ENCODE measurements at places on chromosomes 4 and X.

GRCh38 chrX:25928316-25928715, 209.8 kb upstream of the MAGEB18 start:
- DNase-seq: no peak

- no peak for DNase-seq
Observed at GRCh38 chrX:118751950-118752783, 24.8 kb downstream of the IL13RA1 start.

DNA sequence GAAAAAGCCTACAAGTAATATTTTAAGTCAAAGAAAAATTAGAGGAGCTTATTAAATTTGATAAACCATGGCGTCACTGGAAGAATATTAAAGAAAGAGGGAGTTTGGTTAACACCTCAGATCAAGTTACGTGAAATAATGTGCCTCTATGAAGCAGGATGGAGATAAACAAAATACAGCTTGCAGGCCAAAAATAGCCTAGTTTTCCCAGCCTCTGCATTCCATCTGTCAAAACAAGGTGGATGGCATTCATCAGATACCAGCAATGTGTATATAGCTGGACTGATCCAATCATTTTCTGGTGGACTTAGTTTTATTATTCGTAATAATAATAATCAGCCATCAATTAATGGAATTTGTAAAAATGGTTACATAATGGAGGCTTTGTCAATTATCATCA, 230.7 kb downstream of the NR3C2 start:
- no peak for DNase-seq

GRCh38 chr4:128449251-128449650, 161.6 kb upstream of the PGRMC2 start:
- DNase-seq: no peak

DNA sequence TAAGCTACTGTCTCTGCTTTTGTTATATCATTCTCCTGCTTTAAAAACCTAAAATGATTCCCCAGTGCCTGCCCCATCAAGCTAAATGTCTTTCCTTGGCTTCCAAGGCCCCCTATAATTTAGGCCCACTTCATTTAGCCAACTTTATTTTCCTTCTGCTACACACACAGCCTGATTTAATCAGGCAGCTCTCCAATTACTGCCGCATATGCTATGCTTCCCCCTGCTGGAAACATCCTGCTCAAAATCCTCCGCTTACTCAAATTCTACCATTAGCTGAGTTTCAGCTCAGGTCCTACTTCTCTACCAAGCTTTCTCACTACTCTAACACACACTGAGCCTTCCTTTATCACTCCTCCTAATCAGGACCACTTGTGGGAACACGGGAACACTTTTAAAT, 17.0 kb downstream of the LAMP2 start:
- no peak for DNase-seq

GRCh38 chr4:113952452-113953029, 26.9 kb downstream of the ARSJ start:
- no peak for DNase-seq

- DNase-seq: no peak
Observed at GRCh38 chr4:128813965-128814364, 4.5 kb downstream of the JADE1 start.

DNA sequence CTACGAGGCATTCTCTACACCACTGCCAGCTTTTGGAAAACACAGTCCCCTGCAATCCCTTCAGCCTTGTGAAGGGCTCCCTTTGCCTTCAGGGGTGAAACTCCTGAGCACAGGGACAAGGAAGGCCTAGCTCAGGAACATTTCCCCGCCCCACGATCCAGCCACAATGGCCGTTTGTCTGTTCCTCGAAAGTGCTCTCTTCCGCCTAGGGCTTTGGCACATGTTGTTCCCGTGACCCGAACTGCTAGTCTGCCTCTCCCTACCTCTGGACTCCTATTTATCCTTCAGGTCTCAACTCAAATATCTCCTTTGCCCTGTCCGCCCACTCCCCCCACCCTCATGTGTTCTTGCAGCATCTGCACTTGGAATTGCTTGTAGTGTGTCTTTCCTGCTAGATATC, 12.1 kb downstream of the FGD1 start:
- DNase-seq: no peak

- DNase-seq: no peak
Observed at GRCh38 chrX:70322784-70323183, 32.9 kb downstream of the KIF4A start.

- DNase-seq: no peak
Observed at GRCh38 chr4:92064574-92064973, 239.2 kb upstream of the GRID2 start.

- DNase-seq: no peak
Observed at GRCh38 chrX:114075073-114075673, 508.7 kb upstream of the HTR2C start.
